Suppressor macrophage (primary cell): ENCODE measurements at places on chromosomes 4 and X.
A peak's percentile ranks its signal among the peaks of the same experiment; 100 is the strongest.

DNA sequence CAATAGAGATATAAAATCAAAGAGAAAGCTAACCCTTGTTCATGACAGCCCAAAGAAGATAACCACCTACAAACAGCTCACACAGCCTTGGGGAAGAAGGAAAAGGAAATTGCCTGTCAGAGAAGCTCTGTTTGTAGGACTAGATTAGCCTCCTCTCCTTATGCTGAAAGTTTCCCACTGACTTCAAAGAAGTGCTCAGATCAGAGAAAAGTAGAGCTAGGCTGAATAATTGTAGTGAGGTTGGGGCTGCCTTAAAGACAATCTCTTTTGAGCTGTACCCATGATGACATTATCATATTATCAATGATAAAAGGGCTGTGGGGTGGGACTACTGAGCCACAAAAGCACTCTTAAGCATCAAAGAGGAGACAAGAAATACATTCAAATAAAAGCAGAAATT, 223.0 kb upstream of the GALNT7 start:
- no peak for DNase-seq

DNA sequence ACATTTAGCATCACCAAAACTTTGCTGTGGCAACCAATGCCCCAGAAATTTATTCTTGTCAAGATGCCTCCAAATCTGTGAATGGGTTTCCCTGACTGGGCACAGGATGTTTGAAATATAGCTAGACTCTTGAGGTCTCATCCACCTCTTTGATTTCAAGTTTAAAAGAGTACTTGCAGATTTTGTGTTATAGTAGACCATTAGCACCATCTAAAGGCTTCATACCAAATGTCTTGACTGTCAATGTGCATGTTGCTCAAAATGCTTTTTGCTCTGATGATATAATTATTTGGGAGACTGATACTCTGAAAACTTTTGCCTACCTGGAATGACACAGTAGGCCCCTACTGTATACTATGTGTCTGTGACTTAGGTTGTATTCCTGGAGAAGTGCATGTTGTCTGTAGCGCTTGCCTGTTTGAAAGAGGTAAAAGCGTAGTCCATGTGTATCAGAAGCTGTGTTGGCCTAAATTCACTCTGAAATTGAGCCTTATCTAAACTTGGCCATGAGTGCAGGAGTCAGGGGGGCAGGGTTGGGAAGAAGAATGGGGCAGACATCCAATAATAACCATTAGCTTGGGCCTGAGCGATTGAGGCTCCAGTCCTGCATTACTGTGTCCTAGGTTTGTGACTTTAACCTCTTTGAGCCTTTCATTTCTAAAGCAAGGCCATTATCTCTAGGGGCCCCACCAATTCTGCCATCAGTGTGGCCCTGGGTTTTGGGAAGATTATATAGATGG, 33.8 kb downstream of the NDP start:
- no peak for DNase-seq

DNA sequence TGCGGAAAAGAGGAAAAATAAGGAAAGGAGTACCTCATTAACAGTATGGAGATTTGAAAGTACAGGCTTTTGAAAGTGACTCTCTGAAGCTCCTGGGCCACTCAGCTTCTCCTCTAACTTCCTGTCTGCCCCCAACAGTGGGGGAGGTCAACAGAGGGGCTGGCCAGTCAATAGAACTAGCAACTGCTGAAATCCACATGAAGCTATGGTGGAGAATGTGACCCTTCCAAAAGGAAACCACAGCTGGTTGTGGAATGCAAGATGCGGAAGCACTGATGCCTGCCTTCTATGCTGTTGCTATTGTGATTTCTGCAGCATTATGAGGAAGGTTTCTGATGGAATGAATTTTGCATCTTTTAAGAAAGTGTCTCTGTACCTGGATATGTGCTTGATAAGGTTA, 2.4 kb downstream of the CORIN start:
- peak; percentile 34 for DNase-seq

DNA sequence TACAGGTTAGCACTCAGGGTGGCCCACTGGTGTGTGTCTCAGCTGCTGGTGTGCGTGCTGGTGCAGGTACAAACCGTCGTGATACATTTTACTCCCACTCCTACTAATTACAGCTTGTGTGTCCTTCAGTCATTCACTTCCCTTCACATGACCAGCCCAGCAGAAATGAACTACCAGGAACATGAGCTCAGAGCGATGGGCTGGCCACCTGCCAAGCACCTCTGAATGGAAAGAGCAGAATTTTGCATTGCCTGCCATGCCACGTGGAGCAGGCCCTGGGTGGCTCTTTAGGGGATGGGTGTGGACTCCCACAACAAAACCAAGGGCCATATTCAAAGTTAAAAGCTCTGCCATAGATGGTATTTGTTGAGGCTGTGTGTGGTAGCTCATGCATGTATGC, 58.9 kb upstream of the PGM2 start:
- peak; percentile 77 for DNase-seq

GRCh38 chr4:36966756-36967460, 277.6 kb upstream of the NWD2 start:
- no peak for DNase-seq

DNA sequence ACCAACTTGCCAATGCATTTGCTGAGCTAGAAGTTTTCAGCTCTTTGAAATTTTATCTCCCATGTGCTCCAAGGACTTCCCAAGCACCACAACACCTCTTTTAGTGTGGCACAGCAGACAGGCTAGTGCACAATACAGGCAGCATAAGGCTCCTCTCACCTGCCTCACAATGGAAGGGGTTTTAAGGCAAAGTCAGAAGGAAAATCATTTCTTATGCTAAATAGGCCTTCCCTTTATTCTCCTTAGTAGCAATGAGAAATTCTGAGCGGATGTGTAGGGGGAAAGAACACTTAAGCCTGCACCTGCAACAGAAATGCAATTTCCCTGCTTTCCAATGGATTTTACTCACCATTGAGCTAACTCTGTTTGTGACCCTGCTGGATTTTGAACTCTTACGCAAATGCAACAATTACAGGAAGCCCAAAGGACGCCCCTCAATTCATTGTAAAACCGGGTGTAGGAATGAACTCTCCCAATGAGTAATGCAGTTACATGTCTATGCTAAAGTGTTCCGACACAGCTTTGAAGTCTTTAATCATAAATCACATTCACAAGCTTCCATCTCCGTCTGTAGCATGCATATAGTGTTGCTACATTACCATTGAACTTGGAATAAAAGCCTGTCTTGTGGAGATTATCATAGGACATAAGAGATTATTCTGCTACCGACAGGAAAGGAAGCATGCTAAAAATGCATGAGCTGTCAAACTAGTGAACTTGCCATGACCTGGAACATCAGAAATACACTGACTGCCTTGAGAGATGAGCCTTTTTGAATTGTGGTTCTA, 1084.9 kb downstream of the RPA4 start:
- no peak for DNase-seq

DNA sequence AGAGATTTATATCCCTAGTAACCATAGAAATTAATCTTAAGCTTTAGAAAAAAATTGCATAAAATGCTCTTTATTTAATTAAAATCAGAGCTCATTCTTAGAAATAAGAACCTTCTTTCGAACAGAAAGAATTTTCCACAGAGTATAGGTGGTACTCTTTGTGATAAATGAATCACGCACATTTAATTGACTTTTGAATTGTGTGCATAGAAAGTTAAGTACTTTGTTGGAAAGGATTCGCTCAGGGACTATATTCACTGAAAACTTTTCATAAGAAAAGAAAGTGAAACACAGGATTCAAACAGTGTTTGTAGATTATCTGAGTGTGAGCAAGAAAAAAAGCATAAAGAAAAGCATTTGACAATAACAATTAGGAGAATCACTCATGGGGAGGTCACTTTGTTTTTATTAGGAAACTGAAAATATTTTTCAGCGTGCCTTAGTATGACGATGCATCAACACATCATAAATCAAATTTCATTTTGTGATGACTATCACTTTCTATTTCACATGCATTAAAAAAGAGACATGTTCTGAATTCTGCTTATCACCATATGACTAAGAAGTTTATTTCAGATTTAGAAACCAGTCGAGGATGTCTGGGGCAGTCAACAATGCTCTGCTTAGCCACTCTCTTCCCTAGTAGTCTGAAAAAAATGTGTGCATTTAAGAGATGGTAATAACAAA, 49.5 kb downstream of the STX18 start:
- DNase-seq: no peak

GRCh38 chr4:75037252-75037651, 104.3 kb downstream of the PARM1 start:
- DNase-seq: no peak
